Activated CD8-positive, alpha-beta memory T cell treated with anti-CD3 and anti-CD28 coated beads for 4 hours (primary cell): ENCODE measurements at places on chromosomes 12 and 14.

DNA sequence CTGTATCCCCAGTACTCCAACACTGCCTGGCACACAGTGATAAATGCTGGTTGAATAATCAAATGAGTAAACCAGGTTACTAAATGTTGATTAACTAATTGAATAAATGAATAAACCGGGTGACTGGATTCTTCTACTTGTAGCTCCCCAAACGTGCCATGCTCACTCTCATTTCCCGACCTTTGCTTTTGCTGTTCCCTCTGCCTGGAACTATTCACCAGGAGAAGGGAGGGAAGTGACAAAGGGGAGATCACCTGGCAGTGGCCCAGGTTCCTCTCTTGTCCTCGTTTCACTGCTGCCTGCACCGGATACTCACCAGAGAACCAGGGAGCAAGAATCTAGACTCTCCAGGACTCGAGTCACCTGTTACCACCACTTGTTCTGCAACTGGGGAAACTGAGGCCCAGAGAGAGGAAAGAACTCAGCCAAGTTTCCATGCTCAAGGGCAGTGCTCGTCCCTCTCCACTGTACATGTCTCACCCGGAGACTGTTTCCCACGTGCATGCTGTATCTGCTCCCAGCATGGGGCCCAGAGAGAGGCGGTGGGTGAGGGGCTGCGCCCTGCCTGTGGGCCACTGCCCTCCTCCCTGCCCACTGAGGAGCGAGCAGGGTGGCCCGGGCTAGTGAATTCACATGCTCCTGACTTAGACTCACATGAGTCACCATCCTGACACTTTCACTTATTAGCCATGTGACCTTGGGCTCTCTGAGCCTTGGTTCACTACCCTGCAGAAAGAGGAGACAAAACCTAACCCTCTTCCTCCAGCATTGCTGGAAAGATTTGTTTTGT lies 17.7 kb upstream of the POP5 start:
- DNase-seq: no peak

DNA sequence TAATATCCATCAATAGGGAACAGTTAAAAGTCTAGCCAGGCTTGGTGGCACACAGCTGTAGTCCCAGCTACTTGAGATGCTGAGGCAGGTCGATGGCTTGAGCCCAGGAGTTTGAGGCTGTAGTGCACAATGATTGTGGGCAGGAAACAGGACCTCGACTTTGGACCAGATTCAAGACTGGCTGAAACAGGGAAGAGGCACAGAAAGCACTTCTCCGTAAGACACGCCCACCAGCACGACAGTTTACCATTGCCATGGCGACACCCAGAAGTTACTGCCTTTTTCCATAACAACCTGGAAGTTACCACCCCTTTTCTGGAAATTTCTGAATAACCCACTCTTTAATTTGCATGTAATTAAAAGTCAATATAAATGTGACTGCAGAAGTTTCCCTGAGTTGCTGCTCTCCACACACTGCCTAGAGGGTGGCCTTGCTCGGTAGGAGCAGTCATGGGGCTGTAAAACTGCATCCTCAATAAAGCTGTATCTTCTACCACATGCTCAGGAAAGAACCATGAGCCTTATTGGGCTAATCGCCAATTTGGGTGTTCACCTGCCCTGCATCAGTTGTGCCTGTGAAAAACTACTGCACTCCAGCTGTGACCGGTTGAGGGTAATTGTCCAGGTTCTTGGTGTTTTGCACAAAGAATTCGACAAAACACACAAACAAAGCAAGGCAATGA lies 4.6 kb upstream of the LRRC23 start:
- no peak for DNase-seq

DNA sequence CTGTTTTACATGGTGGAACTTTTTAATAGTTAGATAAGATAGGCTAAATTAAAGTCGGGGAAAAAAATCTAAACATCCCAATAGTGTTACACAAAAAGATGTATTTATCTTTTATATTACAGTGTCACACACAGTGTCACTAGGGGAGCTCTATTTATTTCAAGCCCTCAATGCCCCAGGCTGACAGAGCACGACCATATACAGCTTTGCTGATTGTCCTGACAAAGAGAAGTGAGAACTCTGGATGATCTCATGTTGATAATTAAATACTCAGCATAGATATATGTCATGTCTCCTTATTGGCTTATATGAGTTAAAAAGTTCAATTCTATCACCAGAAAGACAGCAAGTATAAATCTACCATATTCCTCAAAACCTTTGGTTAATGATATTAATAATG lies 594.3 kb downstream of the LRFN5 start:
- DNase-seq: no peak

DNA sequence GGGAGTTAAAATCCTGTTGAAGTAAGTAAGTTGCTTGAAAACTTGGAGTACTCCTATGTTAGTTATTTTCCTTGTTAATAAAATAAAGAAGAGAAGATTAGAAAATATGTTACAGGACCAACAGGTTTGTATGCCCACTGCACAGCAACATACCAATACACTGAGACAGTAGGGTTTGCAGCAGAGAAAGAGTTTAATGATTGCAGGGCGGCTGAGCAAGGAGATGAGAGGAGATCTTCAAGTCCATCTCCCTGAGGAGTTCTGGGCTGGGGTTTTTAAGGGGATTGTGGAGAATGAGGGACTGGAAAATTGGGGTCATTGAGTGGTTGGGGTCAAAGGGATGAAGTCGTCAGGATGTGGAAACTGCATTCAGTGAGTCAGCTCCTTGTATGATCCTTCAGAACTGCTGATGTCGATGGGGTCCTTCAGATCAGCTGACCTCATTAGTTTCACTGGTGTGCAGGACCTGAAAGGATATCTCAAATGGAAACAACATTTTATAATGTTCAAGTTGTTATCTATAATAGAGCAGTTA lies 4.3 kb upstream of the HSD17B6 start:
- DNase-seq: no peak

- no peak for DNase-seq
These were observed 482.8 kb upstream of the TBX3 start for GRCh38 chr12:115166698-115167315.

DNA sequence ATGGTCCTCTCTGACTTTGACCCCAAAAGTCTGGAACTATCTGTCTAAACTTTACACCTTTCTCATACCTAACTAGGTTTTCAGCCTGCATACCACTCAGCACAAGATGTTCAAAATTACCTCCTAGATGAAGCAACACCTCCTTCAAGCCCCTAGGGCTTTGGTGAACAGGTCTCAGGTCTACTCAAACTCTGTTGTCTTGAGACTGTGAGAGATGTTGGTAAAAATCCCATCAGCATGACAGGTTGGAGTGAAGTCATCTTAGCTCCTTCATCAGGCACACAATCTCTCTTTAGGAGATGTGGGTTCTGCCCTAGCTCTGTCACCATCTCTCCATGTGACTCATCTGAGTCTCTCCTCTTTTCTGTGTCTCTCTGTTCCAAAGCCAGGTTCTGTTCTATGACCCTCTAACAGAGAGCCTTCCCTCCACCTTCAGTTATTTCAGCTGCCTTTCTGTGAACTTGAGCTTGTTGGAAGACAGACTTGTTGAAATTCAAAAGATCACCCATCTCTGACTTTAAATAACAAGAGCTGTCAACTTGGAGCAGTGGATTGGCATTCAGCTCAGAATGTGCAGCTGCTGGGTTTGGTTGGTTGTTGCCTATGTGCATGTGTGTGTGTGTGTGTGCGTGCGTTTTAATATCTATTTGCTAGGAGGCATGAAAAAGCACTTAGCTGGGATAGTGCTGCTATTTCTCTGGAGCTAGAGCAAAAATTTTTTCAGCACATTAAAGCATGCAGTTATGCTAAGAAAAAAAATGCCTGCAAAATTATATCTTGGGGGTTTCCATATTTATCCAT lies 130.7 kb downstream of the CRACR2A start:
- no peak for DNase-seq

GRCh38 chr12:21860534-21860933 lies 80.7 kb downstream of the ABCC9 start:
- DNase-seq: no peak

DNA sequence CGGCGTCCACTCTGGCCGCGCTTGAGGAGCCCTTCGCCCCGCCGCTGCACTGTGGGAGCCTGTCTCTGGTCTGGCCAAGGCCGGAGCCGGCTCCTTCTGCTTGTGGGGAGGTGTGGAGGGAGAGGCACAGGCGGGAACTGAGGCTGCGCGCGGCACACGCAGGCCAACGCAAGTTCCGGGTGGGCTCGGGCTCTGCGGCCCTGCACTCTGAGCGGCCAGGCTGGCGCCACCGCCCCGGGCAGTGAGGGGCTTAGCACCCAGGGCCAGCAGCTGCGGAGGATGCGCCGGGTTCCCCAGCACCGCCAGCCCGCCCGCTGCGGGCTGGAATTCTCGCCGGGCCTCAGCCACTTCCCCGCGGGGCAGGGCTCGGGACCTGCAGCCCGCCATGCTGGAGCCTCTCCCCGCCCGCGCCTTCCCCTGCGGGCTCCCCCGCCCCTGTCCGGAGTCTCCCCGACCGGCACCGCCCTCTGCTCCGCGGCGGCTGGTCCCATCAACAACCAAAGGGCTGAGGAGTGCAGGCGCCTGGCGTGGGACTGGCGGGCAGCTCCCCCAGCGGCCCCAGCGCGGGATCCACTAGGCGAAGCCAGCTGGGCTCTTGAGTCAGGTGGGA lies 921.2 kb upstream of the FOXG1 start:
- no peak for DNase-seq

DNA sequence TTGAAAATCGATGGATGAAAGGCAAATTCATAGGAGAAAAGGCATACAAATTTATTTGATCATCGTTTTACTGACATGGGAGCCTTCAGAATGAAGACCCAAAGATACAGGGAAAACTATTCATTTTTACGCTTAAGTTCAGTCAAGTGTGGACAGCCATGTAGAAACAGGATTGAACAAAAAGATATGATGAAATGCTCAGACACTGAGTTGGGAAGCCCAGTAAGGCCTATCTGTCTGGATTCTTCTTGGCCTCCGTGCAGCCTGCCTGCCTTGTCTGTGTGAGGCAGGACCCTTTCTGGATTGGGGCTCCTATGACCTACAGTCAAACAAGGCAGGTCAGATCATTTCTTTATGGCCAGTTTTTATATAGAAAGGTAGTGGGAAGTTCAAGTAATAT lies 203.8 kb upstream of the MYL2 start:
- no peak for DNase-seq

DNA sequence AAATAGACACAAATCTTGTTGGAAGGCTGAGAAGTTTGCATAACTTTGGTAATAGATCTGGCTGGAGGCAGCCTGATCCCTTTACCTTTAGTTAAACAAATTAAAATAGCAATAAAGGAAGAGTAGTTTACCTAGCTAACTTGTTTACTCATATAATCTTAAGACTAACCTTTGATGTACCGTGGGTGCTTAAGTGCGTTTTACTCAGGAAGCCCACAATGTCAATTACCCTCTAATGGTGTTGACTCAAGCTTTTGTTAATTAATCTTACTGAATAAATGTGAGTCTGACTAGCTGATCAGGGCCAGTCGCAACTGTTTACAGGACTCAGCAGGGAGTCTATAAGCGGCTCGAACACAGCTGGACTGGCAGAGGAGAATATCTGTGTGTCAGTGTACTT lies 51.5 kb downstream of the FAR2 start:
- DNase-seq: no peak

GRCh38 chr12:3032770-3033538 lies 44.2 kb upstream of the TSPAN9 start:
- no peak for DNase-seq

GRCh38 chr12:75892731-75893408 lies 138.7 kb downstream of the PHLDA1 start:
- no peak for DNase-seq

GRCh38 chr14:61221906-61222305 lies 59.2 kb downstream of the TMEM30B start:
- DNase-seq: no peak

- DNase-seq: no peak
These were observed 370.9 kb downstream of the AEBP2 start for GRCh38 chr12:19810213-19810612.

GRCh38 chr12:130818635-130819576 lies 20.1 kb downstream of the STX2 start:
- peak; percentile 33 for DNase-seq
